ENCODE measurements at places on chromosomes 6 and 20. TPM values are rescaled to one million over a fixed set of nuclear protein-coding genes. Genes with fewer than 3 reads are reported as not detected.

Gene SDCBP2
- 4.2 TPM for polyA plus RNA-seq

Gene KIF13A
- polyA plus RNA-seq, result 17.2 TPM

Gene COL20A1
- not detected for polyA plus RNA-seq

Gene ENPP3
- 0.22 TPM for polyA plus RNA-seq

Gene SUMO4
- polyA plus RNA-seq, result 0.06 TPM

DNA sequence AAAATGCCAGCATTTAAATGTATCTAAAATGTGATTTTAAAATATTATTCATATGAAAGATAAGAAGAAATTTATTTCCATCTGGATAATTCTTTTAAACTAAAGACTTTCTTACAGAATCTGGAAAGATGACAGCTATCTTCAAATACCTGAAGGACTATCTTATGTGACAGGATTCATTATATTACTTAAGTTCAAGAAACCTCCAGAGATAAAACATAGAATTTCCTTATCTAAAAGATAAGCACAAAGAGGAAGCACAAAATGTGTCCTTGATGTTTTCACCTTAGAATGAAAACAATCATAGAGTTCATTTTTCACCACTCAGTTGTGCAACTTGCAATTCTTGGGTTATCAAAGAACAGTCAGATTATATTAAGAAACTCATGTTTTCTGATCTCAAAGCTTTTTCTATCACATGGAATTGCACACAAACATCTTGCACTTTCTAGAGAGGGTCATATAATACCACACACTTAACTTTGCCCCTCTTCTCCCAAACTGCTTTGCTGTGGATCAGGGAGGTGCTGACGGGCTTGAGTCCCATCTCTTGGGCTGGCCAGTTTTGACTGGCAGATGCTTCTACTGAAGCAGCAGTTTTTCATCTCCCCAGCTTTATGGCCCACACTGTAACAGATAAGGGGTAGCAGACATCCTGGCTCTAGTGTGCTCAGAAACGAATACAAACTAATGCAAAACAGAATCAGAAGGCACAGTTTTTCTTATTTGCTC is 467.4 kb downstream of the CDC5L start:
- no peak for DNase-seq

GRCh38 chr6:14817074-14817473 is 428.8 kb upstream of the JARID2 start:
- DNase-seq, result no peak

GRCh38 chr6:39451831-39452230 is 129.3 kb upstream of the KCNK16 start:
- DNase-seq, result no peak
